ENCODE measurements at places on chromosomes 3 and 15. TPM values are rescaled to one million over a fixed set of nuclear protein-coding genes. Genes with fewer than 3 reads are reported as not detected.

The NCK1 gene
- 11.7 TPM for polyA plus RNA-seq

DNA sequence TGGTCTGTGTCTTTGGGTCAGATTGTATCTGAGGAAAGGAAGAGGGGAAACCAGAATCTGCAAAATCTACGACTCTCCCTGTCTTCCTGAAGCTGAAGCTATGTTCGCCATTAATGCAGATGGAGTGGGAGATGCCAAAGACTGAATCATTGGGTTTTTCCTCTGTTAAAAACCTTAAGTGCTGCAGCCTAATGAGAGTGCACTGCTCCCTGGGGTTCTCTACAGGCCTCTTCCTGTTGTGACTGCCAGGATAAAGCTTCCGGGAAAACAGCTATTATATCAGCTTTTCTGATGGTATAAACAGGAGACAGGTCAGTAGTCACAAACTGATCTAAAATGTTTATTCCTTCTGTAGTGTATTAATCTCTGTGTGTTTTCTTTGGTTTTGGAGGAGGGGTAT is 24.0 kb downstream of the RMDN3 start:
- no peak for DNase-seq

DNA sequence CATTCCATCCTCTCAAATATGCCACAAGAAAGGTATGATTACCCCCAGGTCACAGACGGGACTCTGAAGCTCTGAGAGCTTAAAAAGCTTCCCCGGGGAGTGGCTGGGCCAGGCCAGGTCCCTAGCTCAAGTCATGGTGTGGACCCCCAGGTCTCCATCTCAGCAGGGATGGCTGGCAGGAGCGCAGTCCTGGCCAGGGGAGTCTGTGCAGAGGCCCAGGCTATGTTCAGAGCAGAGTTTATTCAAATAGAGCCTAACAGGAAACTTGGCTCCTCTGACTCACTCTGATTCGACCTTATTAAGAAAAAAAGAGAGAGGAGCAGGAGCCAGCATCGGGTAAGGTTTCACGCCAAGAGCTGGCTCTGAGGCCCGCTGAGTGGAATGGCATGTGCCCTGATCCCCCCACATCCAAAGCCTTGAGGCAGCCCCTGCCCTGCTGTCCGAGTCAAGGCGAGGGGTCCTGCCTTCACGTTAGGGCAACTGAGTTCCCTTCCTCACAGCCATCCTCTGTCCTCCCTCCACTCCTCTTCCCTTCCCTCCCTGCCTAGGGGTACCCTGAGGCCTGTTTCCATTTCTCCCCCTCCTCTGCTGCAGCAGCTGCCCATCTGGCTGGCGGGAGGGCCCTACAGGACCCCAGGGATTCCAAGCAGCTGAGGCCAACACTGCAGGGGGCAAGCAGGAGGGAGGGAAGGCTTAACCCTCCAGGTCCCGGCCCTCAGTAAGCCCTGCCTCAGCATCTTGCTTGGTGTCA is 1.9 kb upstream of the LOXL1 start:
- DNase-seq, result no peak

DNA sequence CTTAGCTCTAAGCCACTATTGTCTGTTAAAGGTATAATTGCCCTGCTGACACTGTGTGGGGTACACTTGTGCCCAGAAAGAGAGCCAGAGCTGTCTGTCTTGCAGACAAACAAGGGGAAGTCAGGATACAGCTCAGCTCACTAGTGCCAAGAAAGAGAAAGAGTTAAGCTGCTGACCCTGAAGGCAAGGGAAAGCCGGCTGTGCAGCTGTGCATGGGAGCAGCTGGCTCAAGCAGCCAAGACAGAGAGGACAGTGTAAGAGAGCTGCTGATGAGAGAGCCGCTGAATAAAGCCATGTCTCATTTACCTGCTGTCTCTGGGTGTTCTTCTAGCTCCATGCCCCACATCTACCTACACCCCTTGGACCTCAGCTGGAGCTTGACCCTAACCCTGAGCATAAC is 428.1 kb upstream of the NAALADL2 start:
- DNase-seq, result no peak

The USP50 gene
- not detected for polyA plus RNA-seq

The ILDR1 gene
- polyA plus RNA-seq, result not detected

The UTS2B gene
- 0.54 TPM for polyA plus RNA-seq

DNA sequence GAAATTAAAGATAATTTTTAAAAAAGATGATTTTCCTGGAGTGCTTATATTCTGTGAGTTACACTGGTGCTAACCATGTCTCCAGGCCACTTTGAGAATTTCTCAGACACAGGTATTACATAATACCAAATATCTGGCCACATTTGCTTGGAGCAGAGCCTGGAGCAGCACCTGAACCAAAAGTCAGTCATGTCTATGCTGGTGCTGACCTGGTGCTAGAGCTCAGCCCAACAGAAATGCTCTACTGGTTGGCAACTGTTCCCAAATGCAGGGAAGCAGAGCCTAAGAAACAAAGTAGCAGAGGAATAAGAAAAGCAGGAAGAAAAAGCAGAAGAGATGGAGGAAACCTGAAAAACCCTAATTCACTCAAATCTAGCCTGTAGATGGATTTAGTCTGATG is 135.7 kb upstream of the SLC7A14 start:
- no peak for DNase-seq

DNA sequence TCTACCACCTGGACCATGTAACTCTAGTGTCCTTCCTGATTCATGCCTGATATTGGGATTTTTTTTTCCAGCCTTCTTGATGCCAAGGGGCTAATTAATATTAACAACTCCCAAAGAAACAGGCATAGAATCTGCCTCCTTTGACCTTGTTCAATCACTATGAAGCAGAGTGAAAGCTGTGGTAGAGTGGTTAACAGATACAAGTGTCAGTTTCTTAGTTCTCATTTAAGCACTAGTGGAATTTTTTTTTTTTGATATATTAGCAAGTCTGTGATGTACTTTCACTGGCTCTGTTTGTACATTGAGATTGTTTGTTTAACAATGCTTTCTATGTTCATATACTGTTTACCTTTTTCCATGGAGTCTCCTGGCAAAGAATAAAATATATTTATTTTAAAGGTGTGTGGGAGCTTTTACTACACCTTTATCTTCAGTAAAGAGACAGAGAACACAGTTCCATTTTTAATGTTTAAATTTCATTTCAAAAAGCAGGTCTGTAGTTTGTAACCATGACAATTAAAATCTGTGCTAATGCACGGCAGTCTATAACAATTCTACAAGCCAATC is 67.1 kb downstream of the TOP2B start:
- DNase-seq, result no peak

GRCh38 chr3:128180436-128180835 is 27.2 kb downstream of the EEFSEC start:
- no peak for DNase-seq

The GTF2E1 gene
- polyA plus RNA-seq, result 11.0 TPM

The ATP10A gene
- polyA plus RNA-seq, result 28.0 TPM

The ATP1B3 gene
- 143 TPM for polyA plus RNA-seq

The OR5K2 gene
- not detected for polyA plus RNA-seq

DNA sequence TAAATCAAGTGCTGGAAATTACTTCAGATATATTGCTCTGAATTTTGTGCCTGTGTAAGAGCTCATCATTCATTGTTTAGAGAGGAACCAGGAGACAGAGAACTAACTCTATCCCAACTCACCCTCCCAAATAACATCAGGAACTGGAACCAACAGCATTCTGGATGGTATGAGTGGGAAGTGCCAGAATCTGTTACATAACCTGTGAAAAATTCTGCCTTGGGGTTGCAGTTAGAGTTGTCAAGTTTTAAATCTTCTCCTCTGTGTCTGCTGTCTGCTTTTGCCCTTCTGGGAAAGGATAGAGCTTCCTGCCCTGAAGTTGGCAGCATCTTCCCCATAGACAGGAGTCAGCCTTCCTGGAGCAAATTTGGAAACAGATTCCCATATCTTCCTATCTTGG is 41.2 kb downstream of the TIMP4 start:
- DNase-seq, result no peak

DNA sequence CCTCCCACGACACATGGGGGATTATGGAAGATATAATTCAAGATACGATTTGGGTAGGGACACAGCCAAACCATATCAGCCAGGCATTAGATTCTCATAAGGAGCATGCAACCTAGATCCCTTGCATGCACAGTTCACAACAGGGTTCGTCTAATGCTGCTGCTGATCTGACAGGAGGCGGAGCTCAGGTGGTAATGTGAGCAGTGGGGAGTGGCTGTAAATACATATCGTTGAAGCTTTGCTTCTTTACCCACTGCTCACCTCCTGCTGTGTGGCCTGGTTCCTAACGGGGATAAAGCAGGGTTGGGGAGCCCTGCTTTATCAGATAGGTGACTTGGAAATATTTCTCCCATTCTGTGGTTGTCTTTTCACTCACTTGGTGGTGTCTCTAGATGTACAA is 14.8 kb downstream of the DOCK3 start:
- no peak for DNase-seq

DNA sequence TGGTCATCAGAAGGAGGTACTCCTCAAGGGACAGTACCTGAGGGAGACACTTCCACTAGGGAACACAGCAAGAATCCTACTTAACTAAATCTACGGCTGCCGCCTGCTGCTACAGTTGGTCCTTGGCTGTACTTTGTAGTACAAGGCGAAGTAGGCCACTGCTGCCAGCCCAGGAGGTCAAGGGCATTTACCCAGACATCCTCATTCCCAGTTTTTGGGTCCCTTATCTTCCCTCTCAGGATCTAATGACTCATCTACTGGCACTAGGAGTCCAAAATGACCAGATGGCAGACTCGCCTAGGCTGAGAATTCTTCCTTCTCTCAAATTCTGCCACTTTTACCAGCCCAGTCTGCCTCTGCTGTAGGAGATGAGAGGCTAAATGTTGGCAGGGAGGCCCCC is 27.1 kb upstream of the LAMP3 start:
- no peak for DNase-seq

The TMEM212 gene
- polyA plus RNA-seq, result not detected

- no peak for DNase-seq
These were observed 74.4 kb downstream of the DHX30 start for GRCh38 chr3:47877290-47877689.

The CHRNB4 gene
- polyA plus RNA-seq, result not detected

- no peak for DNase-seq
These were observed 995 bp downstream of the CHST14 start for GRCh38 chr15:40471808-40472150.

The MYL3 gene
- polyA plus RNA-seq, result 1.0 TPM

- no peak for DNase-seq
These were observed 29.2 kb downstream of the IDH2 start for GRCh38 chr15:90072978-90073640.

DNA sequence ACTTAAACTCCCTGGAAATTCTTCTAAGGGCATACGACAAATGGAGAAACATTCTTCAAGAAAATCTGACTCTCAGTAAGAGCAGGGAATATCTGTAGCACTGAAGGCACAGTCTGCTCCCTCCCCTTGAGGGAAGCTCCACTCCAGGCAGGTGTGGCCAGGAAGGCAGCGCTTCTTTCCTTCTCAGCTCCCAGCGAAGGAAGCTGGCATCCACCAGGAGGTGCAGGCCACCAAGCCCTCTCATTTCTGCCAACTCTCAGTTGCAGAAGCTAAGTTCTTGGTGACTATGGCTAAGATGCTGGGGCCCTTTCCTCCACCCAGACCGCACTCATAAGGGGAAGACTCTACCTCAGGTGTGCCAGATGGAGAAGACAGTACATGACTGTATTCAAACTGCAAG is 37.7 kb upstream of the SLC41A3 start:
- no peak for DNase-seq

GRCh38 chr3:105158286-105158685 is 208.4 kb upstream of the ALCAM start:
- no peak for DNase-seq

The ROPN1 gene
- polyA plus RNA-seq, result not detected

DNA sequence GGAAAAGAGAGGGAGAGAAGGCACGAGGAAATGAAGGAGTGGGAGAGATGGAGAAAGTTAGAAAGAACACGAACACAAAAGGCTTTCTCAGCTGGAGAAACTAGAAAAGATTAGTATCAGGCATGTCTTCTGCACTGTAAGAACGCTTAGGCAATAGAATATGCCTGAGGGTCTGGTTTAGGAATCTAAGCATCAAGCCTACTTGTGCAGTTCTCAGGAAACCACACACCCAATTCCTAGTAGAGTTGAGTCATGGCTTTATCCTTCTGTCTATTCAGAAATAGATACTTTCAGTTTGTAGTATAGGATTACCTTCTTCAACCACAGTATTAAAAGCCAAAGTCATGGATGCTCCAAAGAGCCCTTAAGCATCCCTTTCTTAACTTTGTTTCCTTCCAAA is 969.4 kb downstream of the NTRK3 start:
- peak; percentile 73 for DNase-seq

The CCDC191 gene
- polyA plus RNA-seq, result 1.9 TPM

The IL17RD gene
- polyA plus RNA-seq, result 0.60 TPM

GRCh38 chr3:196989721-196990262 is 21.2 kb upstream of the PIGZ start:
- DNase-seq, result no peak

The SLC24A5 gene
- not detected for polyA plus RNA-seq

The EXD1 gene
- polyA plus RNA-seq, result not detected

The MYD88 gene
- 45.6 TPM for polyA plus RNA-seq

GRCh38 chr15:53536479-53537120 is 222.9 kb downstream of the WDR72 start:
- no peak for DNase-seq

The ALDH1L1 gene
- polyA plus RNA-seq, result 0.16 TPM

The SLC9C1 gene
- polyA plus RNA-seq, result not detected

DNA sequence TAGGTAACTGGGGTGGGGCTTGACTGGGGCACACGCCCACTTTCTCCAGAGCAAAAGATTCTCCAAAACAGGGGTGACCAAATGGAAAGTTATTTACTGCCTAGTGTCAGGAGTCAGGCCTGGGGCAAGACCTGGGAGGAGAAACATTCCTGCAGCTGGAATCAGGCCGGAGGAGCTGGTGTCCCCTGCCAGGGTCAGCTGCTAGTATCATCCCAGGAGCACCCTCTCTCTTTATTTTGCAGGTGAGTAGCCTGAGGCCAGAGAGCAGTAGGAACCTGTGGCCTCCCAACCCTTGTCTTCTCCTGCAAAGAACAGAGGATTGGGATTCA is 32.9 kb downstream of the DNAJB8 start:
- DNase-seq, result no peak

DNA sequence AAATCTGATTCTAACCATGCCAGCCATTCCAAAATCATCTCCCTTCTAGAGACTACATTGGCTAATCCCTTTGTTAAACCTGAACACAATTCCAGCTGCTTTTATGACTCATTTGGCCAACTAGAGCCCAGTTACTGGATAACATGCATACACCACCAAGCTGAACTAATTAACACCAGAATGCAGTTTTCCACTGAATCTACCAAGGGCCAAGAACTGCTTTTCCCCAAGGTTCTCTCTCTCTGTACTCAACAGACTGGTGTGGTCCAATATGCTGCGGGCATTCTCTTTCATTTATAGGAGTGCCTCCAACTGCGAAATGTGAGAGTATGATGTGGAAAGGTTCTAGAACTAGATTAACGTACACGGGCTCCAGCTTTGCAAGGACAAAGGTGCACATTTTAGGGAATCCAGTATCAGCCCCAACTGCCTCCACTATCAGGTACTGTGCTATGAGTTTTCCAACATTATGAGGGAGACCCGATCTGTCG is 1.5 kb downstream of the CHSY1 start:
- DNase-seq, result peak; percentile 34

DNA sequence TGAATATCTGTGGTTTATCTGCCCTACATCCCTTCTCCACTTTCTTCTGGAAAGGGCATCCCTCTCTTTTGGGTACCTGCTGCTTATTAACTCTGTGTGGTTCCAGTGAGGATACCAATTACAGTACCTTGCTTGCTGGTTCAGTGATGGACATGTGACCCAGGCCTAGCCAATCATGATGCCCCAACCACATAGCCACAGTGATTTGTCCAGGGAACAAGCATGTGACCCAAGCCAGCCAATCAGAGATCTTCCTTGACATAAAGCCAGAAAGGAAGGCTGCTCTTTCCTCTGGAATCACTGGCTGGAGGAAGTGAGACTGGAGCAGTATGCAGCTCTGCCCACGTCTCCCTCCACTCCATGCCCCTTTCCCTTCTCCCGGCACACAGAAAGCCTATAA is 10.9 kb upstream of the TMEM158 start:
- no peak for DNase-seq

Data from BJ (cell line).